Fibroblast of skin of left biceps (primary cell): ENCODE measurements at places on chromosomes 7 and 10.

- DNase-seq = no peak
Observed at GRCh38 chr7:22201186-22201880, 155.6 kb downstream of the RAPGEF5 start.

GRCh38 chr10:130771491-130771946 is 540.0 kb downstream of the TCERG1L start:
- DNase-seq = no peak

DNA sequence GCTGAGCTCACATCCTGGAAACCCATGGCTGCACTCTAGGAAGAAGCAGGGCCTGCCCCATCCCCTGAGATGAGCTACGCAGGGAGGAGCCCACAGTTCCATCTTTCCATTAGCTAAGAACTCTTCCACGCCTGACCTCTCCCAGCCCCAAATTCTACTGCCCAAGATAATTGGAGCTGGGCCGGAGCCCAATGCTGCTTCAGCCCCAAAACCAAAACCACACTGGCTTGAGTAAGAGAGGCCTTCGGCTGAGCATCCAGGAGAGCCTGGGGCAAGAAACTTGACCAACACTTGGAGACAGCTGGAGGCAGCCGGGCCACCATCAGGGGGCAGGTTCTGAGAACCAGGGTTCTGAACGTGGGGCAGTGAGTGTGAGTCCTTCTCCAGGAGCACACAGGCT is 116.1 kb upstream of the ZMIZ1 start:
- no peak for DNase-seq

DNA sequence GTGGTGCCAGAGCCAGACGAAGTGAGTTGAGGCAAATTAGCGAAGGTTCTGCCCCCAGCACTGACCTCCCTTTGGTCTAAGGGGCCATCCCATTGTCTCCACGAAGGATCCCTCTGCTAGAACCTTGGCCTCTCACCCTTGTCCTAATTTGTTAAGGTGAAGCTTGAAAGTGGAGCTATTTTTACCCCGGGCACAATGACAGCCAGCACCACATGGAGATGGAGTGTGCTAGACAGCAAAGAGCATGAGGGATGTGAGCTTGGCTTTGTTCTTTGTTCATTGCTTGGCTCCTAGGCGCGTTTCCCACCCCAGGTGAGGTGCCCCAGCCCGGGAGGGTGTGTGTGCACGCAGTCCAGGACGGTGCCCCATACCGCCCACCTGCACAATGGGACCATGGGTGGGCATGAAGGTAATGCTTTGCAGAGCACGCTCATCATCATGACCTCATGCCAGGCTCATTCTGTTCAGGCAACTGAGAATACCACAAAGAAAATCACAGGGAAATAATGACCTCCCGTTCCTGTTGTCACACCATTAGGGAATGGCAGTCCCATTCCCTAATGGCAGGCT is 361.0 kb upstream of the FZD8 start:
- no peak for DNase-seq

- no peak for DNase-seq
Observed at GRCh38 chr10:16519250-16519907, 2.3 kb downstream of the C1QL3 start.

GRCh38 chr7:44617225-44617890 is 10.9 kb downstream of the OGDH start:
- no peak for DNase-seq

DNA sequence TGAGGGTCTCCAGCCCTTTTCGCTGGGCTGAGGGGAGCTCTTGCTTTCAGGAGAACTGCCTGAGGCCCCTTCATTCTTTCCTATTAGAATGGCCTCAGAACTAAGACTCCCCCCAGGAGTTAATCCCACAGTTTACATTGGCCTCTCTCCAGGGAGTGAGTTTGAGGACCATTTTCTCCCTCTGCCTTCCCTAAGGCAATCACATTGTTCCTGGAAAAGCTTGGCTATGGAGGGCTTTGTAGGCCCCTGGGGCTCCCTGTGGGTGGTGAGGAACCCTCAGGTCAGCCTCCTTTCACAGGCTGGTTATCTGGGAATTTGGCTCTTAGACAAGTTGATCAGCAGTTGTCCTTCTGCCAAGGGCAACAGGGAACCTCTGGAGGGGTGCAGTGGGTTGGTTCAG is 343.7 kb downstream of the RPS24 start:
- no peak for DNase-seq
